C1 segment of cervical spinal cord (tissue), 14 donors: ENCODE measurements at places on chromosomes 6 and 20.

DNA sequence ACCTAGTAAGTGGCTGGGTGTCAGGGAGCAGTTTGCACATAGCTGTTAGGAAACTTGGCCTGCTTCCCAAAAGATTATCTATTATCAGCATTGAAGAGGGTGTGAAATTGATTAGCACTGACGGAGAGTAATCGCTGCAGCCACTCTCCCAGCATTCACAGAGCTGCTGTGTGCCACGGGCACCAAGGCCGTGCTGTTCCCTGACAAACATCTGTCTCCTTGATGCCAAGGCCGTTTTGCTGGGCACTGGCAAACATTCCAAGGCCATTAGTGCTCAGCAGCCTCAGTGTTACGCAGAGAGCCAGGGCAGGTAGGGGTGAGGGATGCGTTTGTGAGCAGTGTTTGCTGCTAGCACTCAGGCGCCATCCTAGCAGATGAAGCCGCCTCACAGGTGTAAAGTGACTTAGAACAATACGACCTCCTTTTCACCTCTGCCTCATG lies 57.7 kb upstream of the VSTM2L start:
- no peak for DNase-seq

- DNase-seq, result no peak
Observed at GRCh38 chr6:116387374-116387773, 16.6 kb downstream of the DSE start.

GRCh38 chr6:103707596-103708325 lies 1152.0 kb downstream of the HACE1 start:
- DNase-seq, result no peak

GRCh38 chr6:64256483-64256882 lies 620.9 kb downstream of the PHF3 start:
- DNase-seq, result no peak

DNA sequence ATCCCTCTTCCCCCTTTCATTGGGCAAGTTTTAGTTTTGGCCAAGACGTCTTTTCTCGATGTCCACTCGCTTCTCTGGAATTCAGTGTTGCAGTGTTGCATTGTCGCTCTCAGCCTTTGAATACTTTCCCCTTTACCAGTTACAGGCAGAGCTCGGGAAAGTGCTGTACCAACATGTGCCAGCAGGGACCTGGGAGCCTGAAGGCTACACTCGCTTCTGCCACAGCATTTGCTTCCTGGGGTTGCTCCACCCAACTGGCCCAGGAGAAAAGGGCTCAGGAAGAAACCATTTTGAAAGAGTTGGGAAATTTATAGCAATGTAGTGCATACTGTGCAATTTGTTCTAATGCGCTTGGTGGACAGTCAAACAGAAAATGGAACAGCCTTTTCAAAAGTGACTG lies 78.6 kb downstream of the LINC00237 start:
- no peak for DNase-seq

DNA sequence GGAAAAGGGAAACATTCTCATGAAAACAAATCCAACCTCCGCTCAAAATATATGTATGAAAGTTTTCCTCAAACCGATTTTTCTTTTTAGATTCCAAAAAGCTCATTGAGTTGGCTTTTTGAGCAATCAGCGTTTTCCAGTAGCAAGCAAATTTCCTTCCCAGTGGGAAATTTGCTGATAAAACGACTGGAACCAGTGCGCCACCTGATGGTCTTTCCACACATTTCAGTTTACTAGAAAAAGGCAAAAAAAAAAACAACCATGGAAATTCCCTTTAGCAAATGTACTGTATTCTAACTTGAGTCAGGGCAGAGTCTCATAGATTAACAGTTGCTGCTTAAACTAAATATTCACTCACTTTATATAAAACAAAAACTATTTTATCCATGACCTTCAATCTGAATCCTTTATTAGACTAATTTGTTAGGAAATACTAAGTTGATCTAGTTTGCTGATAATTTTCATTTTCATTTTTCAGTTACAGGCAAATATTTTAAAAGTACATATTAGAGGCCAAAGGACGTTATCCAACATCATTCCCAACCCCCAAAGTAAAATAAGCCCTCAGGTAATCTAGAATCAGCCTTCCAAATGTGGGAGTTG lies 271.5 kb downstream of the FOXA2 start:
- DNase-seq, result no peak

DNA sequence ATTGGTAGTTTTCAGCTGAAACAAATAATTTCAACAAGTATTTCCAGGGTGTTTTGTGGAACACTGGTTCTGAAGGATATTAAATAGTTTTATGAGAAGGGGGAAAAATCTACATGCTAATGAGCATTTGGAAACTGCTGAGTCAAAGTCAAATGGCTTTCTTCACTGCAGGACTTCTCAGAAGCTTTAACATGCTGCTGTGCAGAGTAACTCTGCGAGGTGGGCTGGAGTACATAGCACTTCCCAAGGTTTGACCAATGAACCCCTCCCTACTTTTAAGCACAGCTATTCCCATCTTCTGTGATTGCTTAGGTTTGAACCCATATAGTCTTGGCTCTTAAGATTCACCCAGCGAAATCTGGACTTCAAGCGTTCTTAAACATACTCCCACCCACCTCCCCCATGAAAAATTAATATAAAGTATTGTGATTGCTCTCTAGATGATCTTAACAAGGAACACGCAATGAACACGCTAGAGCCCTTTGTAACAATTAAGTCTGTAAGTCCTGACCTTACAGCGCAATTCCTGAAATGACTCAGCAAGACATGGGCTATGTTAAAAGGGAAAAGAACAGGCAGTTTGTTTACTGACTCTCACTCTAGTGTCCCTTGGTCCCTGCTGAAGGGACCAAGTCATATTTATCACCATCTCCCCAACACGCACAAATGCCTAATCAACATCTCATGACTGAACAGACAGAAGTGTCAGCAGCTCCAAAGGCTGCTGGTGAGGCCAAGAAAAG lies 105.2 kb downstream of the NFATC2 start:
- DNase-seq, result no peak

DNA sequence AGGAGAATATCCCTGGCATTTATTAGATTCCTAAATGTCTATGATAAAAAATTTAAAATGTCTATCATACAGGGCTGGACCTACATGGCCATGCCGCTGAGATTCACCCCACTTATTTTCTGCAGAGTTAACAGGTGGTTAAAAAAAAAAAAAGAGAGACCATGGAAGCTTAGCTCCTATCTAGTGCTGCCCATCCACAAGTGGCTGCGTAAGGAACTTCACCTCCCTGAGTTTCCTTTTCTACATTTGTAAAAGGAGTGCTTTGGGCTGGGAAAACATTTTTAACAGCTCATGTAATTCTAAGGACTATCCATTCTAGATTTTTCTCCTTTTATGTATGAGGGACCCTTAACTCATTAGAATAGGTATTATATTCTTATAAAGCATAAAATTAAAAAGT lies 534.1 kb downstream of the MMUT start:
- no peak for DNase-seq

GRCh38 chr6:168640181-168640580 lies 199.2 kb downstream of the SMOC2 start:
- DNase-seq, result no peak

DNA sequence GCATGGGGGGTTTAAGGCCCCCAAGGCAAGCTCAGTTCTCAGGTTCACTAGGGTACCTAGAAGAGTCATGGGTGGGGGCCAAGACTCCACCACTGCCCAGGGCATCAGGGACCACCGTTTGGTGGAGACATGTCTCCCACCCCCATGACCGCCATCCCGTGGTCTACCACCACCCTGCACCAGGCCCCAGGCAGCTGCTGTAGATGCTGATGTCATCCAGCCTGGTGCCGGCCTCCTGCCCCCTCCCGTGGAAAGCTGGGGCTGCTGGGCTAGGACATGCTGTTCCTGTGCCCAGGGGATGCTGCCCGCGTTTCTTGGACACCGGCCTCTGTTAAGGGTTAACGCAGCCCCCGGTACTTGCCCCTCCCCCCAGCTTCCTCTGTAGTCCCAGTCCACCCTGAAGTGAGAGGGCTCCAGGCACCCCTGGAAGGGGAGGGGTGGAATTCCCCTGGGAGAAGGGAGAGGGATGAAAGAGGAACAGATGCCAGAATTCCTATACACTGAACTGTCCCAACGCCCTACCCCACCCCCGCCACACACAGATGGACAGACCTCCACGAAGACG lies 587 bp downstream of the IP6K3 start:
- DNase-seq, result peak; percentile 85

DNA sequence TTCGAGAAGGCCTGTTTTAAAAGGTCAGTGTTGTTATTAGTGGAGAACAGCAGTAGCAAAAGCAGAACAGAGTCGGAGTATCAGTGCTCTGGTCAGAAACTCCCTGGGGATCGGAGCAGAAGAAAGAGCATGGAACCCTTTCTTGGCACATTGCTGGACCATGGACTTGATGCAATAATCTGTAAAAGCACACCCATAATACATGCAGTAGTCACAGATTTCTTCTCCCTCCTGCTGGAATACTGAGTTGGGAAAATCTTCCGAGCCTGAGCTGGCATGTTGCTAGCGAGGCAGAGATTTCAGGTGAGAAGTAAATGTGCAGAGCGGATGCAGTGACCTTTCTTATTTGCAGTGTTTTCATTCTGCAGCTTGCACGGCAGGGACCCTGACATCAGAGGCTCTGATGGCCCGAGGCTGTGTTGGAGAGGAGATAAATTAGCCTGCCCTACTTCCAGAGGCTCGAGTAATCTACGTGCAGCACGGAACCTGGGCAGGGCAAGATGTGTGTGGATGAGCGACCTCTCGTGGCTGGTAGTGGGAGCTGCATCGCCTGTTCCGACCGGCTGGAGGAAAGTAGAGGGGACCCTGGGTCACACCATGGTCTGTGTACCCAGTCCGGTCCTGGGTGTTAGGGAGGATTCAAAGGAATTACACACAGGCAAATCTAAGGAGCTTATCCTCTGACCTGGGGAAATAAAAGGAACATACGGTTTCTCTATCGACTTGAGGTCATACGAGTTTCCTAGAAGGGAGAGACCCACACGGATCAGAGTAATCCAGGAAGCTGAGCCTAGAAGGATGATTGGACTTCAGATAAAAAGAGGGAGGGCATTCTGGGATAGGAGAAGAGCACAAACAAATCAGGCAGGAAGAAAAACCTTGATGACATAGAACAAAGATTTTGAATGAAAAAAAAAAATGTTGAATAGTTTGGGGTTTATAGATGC lies 137.0 kb upstream of the STMND1 start:
- no peak for DNase-seq

GRCh38 chr20:33339515-33340058 lies 56.6 kb downstream of the BPIFB1 start:
- DNase-seq, result no peak

DNA sequence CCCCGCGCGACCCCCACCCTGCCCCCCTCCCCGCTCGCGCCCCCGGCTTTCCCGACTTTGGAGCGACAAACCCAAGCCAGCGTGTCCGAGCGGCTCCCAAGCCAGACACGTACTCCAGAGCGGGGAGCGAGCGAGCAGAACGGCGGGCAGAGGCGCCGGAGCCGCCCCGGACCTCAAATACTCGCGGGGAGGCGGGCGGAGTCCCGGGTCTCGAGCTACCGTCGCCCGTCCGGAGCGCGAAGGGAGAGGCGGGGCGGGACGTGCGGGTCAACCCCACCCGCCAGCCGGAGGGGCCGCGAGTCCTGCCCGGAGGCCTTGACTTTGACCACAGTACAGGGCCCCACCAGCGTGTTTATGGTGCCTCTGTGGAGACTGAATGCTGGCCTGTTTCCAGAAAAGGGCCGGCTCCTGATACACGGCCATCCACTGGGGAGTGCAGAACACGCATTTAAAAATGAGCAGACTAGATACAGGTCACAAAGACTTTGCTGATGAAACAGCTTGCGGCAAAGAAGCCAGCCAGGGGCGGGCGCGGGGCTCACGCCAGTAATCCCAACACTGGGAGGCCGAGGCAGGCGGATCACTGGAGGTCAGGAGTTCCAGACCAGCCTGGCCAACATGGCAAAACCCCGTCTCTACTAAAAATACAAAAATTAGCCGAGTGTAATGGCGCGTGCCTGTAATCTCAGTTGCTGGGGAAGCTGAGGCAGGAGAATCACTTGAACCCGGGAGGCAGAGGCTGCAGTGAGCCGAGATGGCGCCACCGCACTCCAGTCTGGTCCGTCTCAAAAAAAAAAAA lies at the start of gene SERPINB6:
Gene SERPINB6, minus strand, starts transcription at position 148 of the 799 bp plus-strand sequence. CDS start 12,235 bp downstream, outside the sequence.
- DNase-seq, result peak; percentile 76
